ENCODE measurements at places on chromosomes 13 and 19.

DNA sequence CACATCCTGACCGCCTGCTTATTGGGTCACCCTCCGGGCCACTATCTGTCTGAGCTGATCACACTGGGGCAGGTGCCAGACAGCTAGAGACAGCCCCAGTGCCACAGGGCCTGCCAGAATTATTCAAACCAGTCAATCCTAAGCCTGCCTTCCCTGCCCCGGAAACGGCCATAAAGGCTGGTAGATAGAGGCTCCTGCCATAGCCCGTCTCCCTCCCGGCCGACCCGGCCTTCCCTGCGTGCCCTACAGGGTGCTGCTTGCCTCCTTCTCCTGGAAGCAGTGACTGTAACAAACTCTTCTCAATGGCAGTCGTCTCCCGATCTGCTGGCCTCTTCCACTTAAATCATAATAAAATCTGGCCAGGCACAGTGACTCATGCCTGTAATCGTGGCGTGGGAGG is 158.6 kb upstream of the SOX1 start:
- no peak for DNase-seq

DNA sequence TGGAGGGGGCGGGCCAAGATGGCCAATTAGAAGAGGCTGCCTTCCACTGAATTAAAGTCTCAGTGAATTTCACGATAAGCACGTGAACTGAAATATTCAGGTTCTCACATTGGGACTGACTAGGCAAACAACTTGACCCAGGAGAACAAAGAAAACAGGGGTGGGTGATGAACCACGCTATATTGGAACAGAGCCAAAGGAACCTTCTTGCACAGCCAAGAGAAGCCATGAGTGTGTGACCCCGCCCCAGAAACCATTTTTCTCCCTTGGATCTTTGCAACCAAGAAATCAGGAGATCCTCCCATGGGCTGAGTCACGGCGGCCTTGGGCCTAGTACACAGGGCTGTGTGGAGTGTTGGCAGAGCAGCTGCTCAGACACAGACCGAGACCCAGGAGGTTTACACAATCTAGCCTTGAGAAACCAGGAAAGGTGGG is 36.8 kb downstream of the ERICH4 start:
- no peak for DNase-seq

- no peak for DNase-seq
These were observed 18.3 kb downstream of the SAFB start for GRCh38 chr19:5641171-5641570.

DNA sequence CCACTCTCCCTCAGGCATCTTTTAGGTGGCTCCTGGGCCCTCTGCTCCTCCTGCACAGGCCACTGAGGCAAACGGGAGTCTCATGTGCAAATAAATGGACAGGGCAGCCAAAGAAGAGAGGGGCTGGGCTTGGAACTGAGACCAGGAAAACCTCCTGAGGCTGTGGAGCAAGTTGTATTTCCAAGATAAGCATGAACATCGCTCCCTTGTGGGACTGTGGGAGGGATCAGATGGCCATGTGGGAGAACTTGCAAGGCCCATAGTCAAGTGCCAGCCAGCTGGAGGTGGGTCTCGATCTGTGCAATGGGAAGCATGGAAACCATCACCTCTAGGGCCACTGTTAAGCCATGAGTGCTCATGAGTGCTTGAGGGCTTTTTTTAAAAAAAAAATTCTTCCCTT is 24.9 kb downstream of the MED26 start:
- DNase-seq: no peak

- no peak for DNase-seq
These were observed 26.1 kb upstream of the EEF1AKMT1 start for GRCh38 chr13:20799726-20800416.

DNA sequence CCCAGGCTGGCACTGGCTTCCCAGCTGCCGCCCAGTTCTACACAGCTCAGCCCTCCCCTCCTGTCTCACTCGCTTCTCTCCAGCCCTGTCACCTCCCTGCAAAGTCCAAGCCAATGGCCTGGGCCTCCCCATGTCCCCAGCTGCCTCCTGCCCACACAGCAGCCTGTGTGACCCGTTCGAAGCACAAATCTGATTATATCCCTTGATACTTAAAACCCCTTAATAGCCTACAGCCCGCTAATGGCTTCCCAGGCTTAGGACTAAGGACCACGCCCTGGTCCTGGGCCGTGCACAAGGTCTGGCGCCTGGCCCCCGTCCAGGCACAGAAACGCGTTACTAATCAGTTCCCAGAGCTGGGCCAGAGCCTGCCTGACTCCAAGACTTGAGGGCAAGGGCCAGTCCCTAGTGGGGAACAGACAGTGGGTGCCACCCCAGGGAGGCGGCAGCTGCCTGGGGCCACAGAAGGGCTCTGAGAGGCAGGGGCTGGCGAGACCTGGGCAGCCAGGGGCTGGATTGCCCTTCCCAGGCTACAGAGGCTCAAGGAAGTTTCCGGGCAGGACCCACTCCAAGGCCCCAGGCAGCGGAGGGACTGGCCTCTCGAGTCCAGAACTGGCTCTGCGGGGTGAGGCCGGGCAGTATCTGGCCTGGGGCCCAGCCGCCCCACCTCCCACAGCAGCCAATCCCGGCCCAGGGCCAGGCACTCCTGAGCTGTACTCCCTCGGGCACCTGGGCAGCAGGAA is 10.4 kb downstream of the XAB2 start:
- no peak for DNase-seq

- DNase-seq: no peak
These were observed 3.6 kb downstream of the IFNL1 start for GRCh38 chr19:39299832-39300231.

DNA sequence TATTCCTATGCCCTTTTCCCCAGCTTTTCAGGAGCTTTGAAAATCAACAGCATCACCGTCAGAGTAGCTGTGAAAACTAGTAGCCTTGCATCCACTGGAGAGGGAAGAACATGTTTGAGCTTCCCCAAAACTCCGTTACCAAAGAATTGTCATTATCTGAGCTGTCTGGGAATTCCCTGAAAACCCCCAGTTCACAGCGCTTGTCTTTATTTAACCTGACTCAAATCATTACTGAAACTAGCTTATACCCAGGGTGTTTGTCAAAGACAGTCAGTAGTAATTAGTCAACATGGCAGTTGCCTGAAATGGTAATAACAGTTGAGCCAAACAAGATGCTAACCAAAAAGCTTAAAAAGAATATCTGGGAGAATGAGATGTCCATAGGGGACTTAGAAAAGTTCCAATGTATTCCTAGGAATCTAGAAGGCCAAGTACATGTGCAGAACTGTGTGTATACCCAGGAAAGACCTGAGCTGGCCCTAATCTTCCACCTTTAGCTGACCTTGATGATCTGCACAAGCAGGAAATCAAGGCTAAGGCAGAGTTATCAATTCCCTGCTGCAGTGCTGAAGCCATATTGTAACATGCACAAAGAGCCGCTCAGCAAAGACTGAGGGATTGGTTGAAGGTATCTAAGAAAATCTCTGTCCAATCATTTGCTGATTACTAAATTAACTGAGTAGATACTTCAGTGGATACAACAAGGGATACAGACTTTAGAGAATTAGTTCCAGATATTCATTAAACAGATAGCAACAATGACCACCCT is 130.8 kb downstream of the KL start:
- DNase-seq: no peak

GRCh38 chr13:79448413-79448812 is 32.5 kb upstream of the NDFIP2 start:
- no peak for DNase-seq

DNA sequence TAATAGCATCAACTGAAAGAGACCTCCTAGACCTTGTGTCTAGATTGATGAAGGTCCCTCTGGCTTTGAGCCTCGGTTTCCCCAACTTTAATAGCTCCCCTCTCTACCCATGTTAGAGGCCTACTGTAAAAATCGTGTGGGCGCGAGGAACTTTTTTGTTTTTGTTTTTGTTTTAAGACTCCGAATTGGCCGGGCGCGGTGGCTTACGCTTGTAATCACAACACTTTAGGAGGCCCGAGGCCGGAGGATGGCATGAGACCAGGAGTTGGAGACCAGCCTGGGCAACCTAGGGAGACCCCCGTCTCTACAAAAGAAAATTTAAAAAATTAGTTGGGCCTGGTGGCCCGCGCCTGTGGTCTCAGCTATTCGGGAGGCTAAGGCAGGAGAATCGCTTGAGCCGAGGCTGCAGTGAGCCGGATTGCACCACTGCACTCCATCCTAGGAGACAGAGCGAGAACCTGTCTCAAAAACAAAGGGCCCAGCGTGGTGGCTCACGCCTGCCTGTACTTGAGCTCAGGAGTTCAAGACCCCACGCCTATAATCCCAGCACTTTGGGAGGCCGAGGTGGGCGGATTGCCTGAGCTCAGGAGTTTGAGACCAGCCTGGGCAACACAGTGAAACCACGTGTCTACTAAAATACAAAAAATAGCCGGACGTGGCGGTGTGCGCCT is 858 bp upstream of the PPP6R1 start:
- no peak for DNase-seq

GRCh38 chr13:96089749-96090239 is at the start of gene HS6ST3:
HS6ST3 (plus strand) TSS chr13:96090107.
- no peak for DNase-seq

DNA sequence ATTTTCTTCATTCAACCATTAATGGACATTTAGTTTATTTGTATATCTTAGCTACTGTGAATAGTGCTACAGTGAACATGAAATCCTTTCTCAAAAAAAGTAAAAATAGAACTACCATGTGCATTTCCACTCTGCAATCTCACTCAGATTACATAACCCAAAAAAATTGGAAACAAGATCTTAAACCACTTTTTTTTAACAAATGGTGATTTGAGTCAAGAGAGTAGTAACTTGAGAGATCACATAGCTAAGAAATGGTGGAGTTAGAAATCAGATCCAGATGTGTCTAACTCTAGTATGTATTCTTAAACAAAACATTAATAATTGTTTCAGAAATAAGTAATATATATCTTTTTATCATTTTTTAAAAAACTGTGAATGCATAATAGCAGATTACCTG is 318.3 kb upstream of the SGCG start:
- no peak for DNase-seq

Measured in NAMALWA (cell line).